ENCODE measurements at places on chromosomes 4 and X. TPM values are rescaled to one million over a fixed set of nuclear protein-coding genes. Genes with fewer than 3 reads are reported as not detected.

CITED1 gene
- 1.6 TPM for total RNA-seq

PPP1R2C gene
- not detected for total RNA-seq

ADH1A gene
- total RNA-seq: not detected

EDA2R gene
- total RNA-seq: 1.7 TPM

MXRA5 gene
- total RNA-seq: 100 TPM

TGIF2LX gene
- total RNA-seq: not detected

XPNPEP2 gene
- 4.7 TPM for total RNA-seq

P2RY10 gene
- 2.2 TPM for total RNA-seq

ZAR1 gene
- not detected for total RNA-seq

CXCL13 gene
- total RNA-seq: 1.7 TPM

NIPAL1 gene
- 13.7 TPM for total RNA-seq

ASMT gene
- 0.32 TPM for total RNA-seq

FAM53A gene
- total RNA-seq: 0.63 TPM

SPIN2B gene
- 11.9 TPM for total RNA-seq

ZNF630 gene
- 9.5 TPM for total RNA-seq

RP2 gene
- total RNA-seq: 32.9 TPM

DDIT4L gene
- 10.4 TPM for total RNA-seq

DNAAF6 gene
- not detected for total RNA-seq

APELA gene
- total RNA-seq: not detected
